ENCODE measurements at places on chromosomes 2 and 18. TPM values are rescaled to one million over a fixed set of nuclear protein-coding genes. Genes with fewer than 3 reads are reported as not detected.

REG1B gene
- total RNA-seq, result not detected

TSPYL6 gene
- not detected for total RNA-seq

KIF3C gene
- total RNA-seq, result 10.7 TPM

RNASEH1 gene
- total RNA-seq, result 21.3 TPM

GKN1 gene
- total RNA-seq, result not detected

KIAA2012 gene
- total RNA-seq, result not detected

ID2 gene
- 97.1 TPM for total RNA-seq
